ENCODE measurements at places on chromosomes 12 and 14.

- no peak for DNase-seq
Observed at GRCh38 chr14:53842938-53843337, 113.7 kb downstream of the BMP4 start.

DNA sequence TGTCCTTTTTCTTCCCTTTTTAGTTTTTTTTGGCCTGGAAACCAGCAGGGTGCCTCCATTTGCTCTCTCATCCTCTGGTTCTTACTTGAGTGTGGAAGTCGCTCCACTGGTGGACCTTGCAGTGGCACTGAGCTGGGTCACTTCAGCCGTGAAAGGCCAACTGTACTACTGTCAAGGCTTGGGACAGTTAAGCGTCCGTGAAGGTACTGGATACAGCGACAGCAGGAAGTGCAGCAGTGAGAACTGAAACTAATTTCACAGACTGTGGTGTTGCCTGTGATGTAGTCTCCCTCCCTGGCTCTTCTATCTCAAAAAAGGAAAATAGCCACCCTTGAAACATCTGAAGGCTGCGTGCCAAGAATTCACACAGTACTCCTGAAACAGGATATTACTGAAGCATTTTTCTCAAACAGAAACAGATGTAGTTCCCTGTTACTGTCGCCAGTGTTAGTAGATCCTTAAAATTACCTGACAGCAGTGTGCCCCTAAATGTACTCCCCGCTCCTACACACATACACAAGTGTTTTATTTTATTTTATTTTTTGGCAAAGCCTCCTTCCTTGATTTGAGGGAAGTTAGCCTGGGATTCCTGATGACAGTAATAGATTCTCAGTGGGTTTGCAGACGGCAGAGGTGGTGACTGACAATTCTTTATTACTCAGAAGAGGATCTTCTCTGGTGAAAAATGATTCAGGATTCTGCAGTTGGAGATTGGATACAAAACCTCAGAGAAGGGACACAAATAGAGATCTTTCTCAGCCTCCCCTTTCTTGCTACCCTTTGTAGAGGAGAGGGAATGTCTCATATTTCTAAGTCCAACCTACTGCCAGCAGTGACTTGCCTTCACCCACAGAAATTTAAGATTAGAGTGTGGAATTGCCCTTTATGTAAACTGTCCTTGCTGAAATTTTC lies 4.4 kb downstream of the SUSD6 start:
- no peak for DNase-seq

DNA sequence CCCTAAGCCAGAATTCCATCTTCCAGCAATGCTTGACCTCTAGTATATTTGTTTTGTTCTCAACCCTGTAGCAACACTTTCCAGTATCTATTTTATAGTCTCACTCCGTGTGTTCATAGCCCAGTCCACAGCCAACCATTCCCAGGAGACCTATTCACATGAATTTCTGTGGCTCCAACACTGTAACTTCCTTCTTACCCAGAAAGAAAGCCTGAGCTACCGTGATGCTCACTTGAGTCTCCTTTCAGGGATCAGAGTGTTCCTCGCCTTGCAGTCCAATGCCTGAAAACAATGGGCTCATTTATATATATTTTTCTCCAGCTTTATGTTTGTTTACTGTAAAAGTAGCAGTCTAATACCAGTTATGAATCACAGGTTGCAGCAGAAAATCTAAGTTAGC lies 645.0 kb upstream of the NOVA1 start:
- no peak for DNase-seq

DNA sequence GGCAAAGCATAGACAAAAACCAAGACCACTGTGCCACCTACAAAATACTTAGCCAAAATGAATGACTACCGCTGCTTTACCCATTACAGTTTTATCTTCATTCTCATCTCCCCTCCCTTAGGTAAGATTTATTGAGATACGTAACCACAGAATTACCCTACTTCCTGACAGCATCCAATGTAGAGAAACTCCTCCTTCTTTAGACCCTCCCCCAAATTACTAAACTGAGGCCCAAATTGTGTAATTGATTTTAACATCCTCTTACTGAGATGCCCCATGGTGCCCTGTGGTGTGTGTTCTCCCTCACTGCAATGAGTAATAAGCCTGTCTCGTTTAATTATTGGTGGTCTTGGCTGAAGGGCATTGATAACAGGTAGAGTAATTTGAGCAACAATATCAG lies 19.1 kb downstream of the VRK1 start:
- no peak for DNase-seq

GRCh38 chr12:79844693-79845092 lies 90.2 kb downstream of the PPP1R12A start:
- DNase-seq = no peak

GRCh38 chr14:104117341-104118005 lies 20.9 kb upstream of the KIF26A start:
- DNase-seq = no peak

DNA sequence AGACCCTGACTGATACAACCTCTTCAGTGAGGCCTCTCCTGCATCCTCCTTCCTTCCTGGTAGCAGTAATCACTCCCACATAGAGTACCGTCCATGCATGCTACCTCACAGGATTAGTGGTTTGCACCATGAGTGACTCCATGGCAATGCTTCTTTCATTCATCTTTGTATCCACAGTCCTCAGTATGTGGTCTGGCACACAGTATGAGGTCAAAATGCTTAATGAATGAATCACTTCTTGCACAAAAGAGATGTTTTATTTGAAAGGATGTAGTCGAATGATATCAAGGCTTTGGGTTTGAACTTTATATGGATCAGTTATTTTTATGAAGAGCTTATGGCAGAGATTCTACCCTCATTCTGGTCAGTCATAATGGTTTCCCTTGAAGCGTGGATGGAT lies 42.2 kb downstream of the KCNA5 start:
- no peak for DNase-seq

DNA sequence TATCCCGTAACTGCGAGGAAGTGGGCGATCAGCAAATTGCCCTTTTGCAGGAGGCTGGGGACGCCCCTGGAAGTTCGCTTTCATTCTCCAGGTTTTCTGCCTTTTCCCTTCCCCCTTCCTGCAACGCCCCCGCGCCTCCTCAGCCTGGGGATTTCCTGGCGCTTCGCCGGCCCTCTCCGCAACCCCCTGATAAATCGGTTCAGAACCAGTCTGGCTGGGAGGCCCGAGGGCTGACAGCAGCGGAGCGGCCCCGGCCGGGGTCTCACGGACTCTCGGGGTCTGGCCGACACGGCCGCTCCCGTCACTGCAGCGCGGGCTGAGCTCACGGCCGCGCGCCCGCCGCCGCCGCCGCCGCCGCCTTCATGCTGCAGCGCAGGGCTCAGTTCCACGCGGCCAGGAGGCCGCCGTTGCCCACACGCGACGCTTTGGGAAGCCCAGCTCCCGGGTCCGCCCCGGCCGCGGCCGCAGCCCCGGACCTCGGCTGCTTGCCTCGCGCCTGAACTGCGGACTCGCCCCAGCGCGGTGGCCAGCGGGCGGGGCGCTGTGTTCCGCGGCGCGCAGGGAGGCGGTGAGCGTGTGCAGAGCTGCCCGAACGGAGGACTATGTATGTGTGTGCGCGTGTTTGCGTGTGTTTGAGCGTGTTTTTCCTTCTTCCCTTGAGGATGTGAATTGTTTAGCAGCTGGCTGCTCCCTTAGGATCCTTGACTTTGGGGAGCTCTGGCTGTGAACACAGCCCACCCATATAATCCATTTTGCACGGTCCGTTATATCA lies at the start of gene LRFN5:
Gene LRFN5 (plus strand): TSS at position 345 of the 772 bp plus-strand sequence.
- DNase-seq = no peak

GRCh38 chr14:91367173-91368171 lies 50.1 kb downstream of the CCDC88C start:
- DNase-seq = no peak

DNA sequence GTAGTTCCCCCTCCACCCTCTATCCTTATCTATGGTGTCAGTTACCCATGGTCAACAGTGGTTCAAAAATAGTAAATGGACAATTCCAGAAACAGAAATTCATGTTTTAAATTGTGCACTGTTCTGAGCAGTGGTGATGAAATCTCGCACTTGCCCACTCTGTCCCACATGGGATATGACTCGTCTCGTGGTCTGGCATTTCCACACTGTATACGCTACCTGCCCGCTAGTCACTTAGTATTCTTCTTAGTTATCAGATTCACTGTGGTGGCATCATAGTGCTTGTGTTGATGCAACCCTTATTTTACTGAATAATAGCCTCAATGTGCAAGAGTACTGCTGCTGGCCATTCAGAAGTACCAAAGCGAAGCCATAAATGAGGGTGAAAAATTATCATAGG lies 507.0 kb downstream of the SNAPC1 start:
- no peak for DNase-seq

DNA sequence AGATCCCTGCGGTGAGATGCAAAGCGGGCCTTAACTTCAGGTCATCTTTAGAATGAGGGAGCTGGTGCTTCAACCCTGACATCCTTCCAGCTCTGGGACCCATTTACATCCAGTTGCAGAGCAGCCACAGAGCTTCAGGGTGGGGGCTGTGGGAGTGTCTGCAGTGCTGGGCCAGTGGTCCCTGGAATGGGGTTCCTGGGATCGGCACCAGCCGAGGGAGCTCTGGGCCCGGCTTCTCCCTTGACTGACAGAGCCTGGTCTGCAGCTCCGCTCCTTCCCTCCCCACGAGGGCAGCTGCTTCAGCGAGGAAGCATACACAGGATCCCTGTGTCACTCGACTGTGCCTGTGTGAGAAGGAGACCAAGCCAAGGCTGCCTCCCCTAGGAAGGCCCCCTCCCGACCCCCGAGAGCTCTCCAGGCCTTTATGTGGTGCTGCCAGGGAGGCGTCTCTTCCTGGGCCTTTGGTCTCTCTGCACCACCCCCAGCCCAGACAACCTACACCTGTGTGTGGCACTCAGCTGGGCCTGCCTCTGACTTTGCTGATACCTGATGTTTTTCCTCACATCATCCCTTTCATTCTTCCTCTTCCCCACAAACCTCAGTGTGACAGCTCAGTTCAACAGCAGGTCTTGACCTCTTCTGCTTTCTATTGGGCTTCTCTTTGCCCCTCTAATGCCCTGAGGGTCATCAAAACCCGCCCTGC lies 48.1 kb upstream of the RIN3 start:
- no peak for DNase-seq

DNA sequence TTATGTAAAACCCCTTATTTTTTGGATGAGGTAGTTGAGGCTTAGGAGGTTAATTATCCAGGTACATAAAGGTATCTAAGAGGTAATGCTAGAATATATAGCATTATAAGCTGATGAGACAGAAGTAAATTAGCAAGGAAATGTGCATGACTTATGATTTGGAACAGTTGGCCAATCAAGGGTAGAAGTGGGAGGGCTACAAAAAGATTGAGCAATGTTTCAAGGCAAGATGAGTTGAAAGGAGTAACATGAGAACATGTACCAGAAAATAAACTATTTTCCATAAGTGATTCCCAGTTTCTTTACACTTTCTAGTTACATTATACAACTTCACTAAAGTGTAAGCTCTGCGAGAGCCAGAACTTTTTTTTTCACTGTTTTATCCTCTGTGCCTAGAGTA lies 290.9 kb downstream of the LRIG3 start:
- DNase-seq = no peak

DNA sequence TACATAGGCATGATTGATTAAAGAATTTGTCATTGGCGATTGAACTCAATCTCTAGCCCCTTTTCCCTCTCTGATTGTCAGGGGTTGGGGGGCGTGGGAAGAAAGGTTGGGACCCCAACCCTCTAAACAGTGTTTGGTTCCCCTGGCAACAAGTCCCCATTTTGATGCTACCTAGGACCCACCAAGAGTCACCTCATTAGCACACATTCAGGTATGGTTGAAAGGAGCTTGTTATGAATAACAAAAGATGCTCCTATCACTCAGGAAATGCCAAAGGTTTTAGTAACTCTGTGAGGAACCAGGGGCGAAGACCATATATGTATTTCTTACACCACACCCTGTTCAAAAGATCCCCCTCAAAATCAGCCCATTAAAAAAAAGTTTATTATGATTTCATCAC lies 14.3 kb downstream of the RNF212B start:
- no peak for DNase-seq

DNA sequence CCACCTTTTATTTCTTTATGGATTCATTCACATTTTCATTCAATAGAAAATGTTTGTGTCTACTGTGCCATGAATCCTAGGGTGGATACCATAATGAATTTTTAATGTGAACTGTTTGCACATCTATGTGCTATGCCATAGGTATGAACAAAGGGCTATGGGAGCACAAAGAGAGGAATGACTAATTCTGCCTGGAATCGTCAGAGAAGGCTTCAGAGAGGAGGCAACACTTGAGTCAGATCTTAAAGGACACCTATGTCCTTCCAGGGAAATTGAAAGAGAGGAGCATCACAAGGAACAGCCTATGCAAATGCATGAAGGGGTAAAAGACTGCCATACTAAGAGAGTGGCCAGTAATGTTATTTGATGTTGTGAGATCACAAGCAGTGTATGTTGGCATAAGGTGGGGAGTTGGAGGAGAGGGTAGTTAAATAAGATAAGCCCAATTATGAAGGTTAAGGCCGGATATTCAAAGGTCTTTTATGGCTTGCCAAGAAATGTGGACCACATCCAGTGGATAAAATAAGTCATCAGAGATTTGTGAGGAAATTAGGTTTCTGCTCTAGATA lies 246.7 kb downstream of the GRIN2B start:
- no peak for DNase-seq

- DNase-seq = no peak
Observed at GRCh38 chr12:54977857-54978256, 6.7 kb downstream of the TESPA1 start.

DNA sequence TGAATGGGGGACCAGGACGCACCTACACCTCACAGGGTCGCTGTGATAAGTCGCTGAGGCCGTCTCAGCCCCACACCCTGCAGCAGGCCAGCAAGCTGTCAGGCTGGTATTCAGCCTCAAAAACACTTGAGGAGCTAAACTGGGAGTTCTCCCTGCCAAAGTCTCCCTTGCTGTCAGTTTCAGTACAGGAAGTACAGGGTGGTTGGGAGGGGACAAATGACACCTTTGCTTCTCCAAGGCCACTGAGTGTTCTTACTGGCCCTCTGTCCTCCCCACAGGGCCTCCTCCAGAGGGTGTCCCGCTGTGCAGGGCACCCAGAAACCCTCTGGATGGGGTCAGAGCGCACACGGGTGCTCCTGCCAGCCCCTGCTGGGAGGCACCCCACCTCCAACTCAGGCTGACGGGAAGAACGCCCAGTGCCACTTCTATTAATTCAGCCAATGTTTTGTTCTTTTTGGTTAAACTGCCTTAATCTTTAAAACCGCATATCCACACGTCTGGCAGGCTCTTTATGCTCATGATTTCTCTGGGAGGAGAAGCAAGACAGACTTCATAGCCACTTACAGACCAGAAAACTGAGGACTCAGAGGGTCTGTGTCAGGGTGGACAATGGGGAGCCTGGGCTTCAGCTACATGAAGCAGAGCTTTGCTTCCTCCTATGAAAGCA lies 75.9 kb downstream of the ITPK1 start:
- no peak for DNase-seq

DNA sequence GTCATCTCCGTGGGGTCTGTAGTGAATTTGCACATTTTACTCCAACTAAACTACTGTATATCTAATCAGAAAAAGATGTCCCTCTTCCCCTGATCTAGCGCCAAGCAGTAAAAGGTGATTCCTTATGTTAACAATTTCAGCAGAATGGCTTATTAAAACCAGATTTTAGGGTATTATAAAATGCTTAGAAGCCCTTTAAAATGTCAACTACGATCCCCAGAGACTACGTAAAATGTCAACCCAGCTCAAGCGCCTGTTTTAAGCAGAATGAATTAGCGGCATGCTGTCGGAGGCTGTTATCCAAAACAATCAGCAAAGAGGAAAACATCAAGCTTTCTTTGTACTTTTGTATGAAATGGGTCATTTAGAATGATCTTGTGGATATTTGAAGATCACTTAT lies 408.9 kb downstream of the SOX5 start:
- no peak for DNase-seq

- no peak for DNase-seq
Observed at GRCh38 chr14:87992346-87992717, 650 bp downstream of the GALC start.

GRCh38 chr12:76637807-76638206 lies 78.2 kb upstream of the OSBPL8 start:
- no peak for DNase-seq
